ENCODE measurements at places on chromosomes 2 and 18.
A peak's percentile ranks its signal among the peaks of the same experiment; 100 is the strongest.

DNA sequence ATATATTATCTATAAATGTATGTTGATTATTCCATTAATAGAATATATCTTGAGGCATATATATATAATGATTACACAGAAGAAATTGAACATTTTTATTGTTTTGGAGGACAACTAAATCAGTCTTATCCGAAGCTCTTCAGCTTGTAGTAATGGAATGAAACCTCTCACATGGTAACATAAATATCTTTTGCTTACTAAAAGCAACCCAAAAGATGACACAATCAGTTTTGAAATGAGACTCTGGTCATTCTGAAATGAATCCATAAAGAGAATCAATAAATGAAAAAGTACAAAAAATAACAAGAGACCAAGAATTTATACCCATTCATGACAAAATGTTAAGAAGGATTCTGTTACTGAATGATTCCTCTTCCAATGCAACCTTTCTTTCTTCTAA is 110.2 kb downstream of the FIGN start:
- no peak for DNase-seq

DNA sequence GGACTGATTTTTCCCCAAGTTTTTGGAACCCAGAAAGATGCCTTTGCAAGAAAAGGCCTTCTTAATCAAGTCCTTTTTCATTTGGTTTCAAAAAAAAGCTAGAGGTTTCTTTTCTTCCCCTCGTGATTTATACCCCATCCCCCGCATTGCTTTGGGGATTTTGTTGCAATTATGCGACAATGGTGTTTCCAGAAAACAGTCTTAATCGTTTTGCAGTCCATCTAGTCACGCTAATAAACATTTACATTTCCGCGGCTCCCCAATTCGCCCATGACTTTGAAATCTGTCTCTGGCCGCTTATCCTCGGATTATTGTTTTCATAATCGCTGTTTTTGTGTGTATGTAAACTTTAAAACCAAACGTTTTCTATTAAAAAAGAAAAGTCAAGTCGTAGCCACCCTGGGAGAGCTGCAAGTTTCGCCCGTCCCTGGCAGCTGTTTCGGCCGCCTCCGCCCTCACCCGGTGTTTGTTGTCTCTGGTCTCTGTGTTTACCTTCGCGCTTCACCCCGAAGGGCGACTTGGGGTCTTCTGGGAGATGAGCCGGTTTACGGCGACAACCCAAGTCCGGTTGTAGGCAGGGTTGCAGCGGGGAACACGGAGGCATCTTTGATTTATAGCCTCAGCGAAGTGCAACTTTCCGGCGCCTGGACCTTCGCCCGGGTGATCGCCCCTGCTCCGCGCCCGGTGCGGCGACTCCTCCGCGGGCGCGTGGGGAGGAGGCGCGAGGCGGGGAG is 667 bp downstream of the SP9 start:
- DNase-seq, result no peak

DNA sequence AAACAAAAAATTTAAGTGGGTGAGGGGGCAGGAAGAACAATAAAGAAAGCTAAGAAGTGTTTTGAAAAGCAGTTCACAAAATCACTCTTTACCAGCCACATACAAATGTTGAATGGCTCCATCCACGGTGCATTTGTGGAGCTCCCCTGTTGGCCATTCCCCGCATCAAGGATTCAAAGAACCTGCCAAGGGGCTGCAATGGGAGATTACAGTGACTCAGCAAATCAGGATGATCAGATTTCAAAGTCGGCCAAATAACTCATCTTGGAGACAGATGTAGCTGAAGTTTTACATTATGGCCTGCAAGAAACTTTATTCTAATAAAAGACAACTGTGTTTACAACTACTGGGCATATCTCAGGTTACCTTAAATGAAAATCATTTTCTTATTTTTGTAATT is 26.9 kb downstream of the COL4A3 start:
- DNase-seq, result no peak

GRCh38 chr2:138180692-138181386 is 216.6 kb downstream of the HNMT start:
- DNase-seq, result no peak

GRCh38 chr2:28809927-28810326 is 707 bp upstream of the SPDYA start:
- DNase-seq, result no peak

GRCh38 chr2:141728886-141729285 is 401.9 kb downstream of the LRP1B start:
- peak; percentile 28 for DNase-seq

GRCh38 chr2:134468164-134468563 is 214.3 kb downstream of the MGAT5 start:
- no peak for DNase-seq

GRCh38 chr2:106839849-106840595 is 45.9 kb downstream of the ST6GAL2 start:
- no peak for DNase-seq

Data from hippocampal formation (tissue), 2 donors.